Thoracic aorta (tissue), 2 donors: ENCODE measurements at places on chromosomes 1 and 21.

- H3K4me3 ChIP-seq: no peak overlapping the region
- no peak overlapping the region for H3K27ac ChIP-seq
- no peak for DNase-seq
- no peaks in the 10 kb centered on the region for H3K27me3 ChIP-seq
Measured at GRCh38 chr1:117169871-117170596, 40.7 kb downstream of the VTCN1 start.

- H3K4me3 ChIP-seq: no peak overlapping the region
- no peak for DNase-seq
- no peaks in the 10 kb centered on the region for H3K27me3 ChIP-seq
- H3K4me1 ChIP-seq: no peaks in the 10 kb centered on the region
Measured at GRCh38 chr1:20899154-20899972, 112.3 kb upstream of the HP1BP3 start.

GRCh38 chr1:117089996-117090395 lies 29.9 kb downstream of the TTF2 start:
- H3K36me3 ChIP-seq: no peaks in the 10 kb centered on the region
- H3K27ac ChIP-seq: no peak overlapping the region
- H3K4me1 ChIP-seq: peaks cover 13% of the 10 kb centered on the region

DNA sequence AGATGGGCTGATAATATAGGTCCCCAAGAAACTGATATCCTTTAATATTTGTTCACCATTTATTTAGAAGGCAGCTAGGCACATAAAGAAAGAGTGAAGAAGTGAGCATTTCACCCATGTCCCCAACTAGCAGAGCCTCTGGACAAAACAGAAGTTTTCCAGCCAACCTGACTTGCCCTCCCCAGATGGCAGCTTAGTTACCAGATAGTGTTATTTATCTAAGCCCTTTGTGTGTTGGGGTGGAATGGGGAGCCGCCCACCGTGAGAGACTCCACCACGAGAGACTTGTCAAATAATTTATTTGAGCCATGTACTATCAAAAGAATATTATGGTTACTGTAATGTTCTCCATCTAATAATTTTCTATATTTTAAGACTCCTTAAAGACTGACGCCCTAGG lies 54.9 kb upstream of the C1orf198 start:
- H3K27me3 ChIP-seq: no peaks in the 10 kb centered on the region
- no peak overlapping the region for H3K27ac ChIP-seq
- no peak for DNase-seq
- no peak overlapping the region for H3K4me3 ChIP-seq
- H3K4me1 ChIP-seq: peaks cover 5% of the 10 kb centered on the region

- peaks cover 4% of the 10 kb centered on the region for H3K27me3 ChIP-seq
- H3K36me3 ChIP-seq: no peaks in the 10 kb centered on the region
- H3K27ac ChIP-seq: no peak overlapping the region
- H3K4me3 ChIP-seq: no peak overlapping the region
- H3K4me1 ChIP-seq: no peaks in the 10 kb centered on the region
- DNase-seq: no peak
Measured at GRCh38 chr1:86645851-86646250, 58.5 kb upstream of the SH3GLB1 start.

DNA sequence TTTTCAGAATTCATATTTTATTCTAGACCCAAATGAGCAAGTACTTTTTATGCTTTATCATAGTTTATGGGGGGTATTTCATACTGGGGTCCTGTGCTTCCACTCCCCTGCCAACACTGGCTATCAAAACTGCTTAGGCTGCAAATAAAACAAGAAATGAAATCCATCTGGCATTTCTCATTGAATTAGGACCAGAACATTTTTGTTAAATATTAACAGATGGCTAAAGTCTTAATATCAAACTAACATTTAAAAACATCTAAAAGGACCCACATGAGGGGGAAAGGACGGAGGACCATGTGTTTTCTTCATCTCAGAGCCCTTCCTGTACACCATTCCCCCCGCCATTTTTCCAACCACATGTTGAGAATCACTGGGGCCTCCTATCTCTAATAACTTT lies 167.5 kb upstream of the C1orf105 start:
- no peaks in the 10 kb centered on the region for H3K27me3 ChIP-seq
- H3K4me3 ChIP-seq: no peak overlapping the region
- no peaks in the 10 kb centered on the region for H3K36me3 ChIP-seq
- no peak for DNase-seq
- no peak overlapping the region for H3K27ac ChIP-seq
